Renal cortex interstitium (tissue), 15 donors: ENCODE measurements at places on chromosomes 2 and 18.
A peak's percentile ranks its signal among the peaks of the same experiment; 100 is the strongest.

DNA sequence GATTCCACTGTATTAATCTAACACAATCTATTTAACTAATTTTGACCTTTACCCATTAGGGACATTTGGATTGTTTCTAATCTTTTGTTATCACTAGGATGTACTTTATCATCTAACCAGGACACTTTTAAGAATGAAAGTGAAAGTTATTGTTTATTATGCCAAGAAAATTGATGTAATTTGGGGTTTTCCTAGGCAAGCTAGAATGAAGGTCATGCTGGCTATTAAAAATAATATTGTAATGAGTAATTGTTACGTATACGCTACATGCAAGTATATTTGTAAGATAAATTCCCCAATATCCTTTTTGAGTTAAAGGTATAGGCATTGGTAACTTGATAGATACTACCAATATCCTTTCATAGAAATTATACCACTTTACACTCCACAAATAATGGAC is 74.6 kb downstream of the COL5A2 start:
- no peak for DNase-seq

DNA sequence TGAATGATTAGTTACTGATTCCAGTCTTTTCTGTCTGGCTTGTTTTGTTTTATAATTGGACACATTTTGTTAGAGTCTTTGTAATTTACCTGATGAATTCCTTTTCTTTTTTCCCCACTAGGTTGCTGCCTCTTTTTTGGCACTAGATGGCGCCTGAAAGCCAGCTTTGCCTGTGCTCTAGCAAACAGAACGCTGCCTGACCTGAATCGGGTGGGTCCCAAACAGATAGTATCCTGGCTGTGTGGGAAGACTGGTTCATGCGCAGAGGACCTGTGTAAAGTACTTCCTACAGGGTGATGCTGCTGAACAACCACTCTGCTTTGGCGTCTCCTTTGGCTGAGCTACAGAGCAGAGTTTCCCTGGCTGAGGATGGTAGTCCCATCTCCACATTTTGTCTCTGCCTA is 288.2 kb downstream of the IKZF2 start:
- DNase-seq: no peak

GRCh38 chr2:241007880-241008710 is 9.7 kb downstream of the SNED1 start:
- DNase-seq: no peak

DNA sequence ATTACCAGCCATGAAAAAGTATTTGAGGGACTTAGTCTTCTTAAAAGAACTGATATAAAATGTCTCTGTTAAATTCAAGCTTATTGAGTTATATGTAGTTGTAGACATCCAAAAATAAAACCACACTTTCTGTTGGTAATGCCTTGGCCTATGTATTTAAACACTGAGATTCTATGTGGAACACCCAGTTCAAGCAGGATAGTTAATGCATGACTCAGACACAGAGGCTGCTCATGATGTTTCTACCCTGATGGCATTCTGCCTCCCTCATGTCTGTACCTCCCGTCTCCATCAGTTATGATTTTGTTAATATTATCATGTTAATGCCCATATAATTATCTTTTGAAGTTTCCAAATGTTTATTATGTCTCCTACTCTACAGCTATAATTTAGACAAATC is 164.5 kb downstream of the XIRP2 start:
- no peak for DNase-seq

- DNase-seq: no peak
These were observed 593.4 kb upstream of the LRATD1 start for GRCh38 chr2:14039134-14039533.

DNA sequence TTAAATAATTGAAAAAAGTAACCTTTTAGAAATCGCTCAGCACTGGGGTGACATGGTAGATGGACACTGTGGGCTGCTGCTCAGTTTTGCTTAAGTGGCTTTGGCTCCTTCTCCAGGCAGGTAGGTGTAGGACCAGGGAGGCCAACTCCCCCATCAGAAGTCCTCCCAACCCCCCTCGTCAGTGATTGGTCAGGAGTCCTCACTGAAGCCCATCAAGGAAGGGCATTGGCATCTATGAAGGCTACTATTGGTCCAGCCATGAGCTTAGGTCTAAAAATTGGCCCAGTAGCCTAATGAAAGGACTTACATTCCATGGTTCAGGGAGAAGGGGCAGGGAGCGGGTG is 34.7 kb downstream of the ST3GAL5 start:
- no peak for DNase-seq

DNA sequence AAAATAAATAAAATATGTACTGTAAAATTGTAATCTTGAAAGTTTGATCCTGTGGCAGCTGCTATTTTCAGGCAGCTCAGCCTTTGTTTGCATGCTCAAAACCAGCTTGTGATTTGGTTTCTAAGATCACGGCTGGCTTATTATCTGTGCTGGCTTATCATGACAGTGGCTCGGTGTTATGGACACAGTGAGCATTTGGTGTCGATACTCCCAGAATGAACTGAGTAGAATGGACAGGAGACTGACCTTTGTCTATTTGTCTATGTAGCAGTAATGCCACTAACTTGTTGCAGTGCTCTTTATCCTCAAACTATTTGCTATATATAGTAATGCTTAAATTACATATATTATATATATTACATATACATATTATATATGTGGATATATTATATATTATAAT is 58.8 kb downstream of the NEDD4L start:
- no peak for DNase-seq

GRCh38 chr18:41618147-41618546 is 336.9 kb upstream of the PIK3C3 start:
- no peak for DNase-seq

- no peak for DNase-seq
These were observed 26.6 kb upstream of the ITGA4 start for GRCh38 chr2:181430406-181431118.

DNA sequence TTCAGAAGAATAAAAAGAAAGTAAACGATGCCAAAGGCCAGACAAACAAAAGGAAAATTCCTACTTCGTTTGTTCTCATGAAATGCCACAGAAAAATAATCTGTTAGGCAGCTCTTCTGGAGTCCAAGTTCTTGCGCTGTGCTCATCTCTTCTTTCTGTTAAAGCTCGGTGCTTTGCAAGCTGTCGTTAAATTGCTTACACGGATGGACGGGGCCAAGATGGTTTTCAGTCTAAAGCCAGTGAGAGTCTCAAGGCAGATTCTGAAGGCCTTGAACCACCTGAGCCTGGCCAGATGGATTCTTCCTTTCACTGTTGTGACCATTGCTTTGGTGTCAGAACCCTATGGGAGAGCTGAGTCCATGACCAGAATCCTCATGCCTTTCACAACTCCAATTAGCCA is 97.6 kb upstream of the RMDN2 start:
- no peak for DNase-seq

DNA sequence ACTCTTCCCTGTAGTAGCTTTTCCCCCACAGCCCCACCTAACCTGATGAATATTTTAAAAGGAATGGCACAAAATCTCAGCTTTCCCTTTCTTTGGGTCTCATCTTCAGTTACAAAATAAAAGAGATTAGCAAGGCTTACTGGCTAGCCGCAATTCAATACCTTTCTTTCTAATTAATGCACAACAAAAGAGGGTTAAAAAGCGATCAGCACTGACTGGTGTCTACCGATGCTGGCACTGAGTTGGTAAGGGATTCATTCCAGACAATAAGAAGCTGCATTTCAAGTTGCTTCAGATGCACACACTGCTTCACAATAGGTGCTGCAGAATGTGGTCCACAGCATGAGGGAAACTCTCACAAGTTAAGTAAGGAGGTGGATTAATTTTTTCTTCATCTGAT is 41.9 kb downstream of the HDHD2 start:
- no peak for DNase-seq

DNA sequence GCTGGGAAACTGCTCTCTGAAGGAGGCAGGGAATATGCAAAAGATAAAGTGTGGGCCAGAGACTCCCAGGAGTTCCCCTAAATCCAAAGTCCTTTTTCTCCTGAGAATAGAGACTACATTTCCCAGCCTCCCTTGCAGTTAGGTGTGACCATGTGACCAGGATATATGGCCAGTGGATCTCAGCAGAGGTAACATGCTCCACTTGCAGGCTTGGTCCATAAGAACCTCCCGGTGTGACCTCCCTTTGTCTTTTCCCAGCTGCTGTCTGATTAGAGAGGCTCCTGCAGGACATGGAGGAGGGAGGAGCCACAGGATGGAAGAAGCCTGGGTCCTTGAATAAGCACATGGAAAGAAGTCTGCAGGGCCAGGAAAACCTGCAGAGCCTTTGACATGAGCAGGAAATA is 76.2 kb downstream of the TGFA start:
- DNase-seq: peak; percentile 37

- no peak for DNase-seq
These were observed 88.3 kb downstream of the SPP2 start for GRCh38 chr2:234138836-234139235.

DNA sequence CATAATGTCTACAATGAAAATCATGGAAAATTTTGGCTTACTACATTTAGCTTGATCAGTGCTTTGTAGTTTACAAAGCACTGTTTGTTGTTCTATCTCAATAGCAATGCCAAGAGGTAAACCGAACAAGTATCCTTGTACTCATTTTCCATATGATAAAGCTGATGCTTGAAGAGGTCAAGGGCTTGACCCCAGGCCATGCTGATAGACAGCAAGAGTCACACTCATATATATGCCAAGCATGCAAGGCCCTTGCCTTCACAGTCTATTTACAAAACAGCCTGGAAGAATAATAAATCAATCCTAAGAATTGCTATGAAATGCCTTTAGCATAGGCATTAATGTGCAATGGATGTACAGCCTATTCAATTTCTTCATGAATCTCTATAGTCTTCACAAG is 71.8 kb downstream of the SLC8A1 start:
- DNase-seq: no peak

- DNase-seq: no peak
These were observed 29.8 kb downstream of the TOGARAM2 start for GRCh38 chr2:29010946-29011345.

- DNase-seq: no peak
These were observed 20.2 kb downstream of the GATA6 start for GRCh38 chr18:22189449-22190166.

DNA sequence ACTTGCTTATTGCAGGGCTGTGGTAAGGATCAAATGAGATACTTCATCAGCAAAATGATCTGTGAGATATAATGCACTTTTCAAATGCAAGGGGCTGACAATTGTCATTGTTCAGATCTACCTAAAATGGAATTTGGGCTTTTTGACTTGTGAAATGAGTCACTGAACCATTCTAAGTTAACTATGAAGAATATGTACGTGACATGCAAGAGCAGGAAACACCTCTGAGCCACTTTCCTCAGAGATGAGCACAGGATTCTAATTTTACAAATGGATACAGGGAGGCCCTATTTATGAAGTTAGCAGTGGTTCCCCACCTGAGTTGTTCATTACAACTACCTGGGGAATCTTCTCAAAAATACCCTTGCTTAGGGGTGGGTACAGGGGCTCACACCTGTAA is 26.7 kb downstream of the CTLA4 start:
- no peak for DNase-seq

- no peak for DNase-seq
These were observed 288.3 kb downstream of the RDH14 start for GRCh38 chr2:18272148-18272494.

DNA sequence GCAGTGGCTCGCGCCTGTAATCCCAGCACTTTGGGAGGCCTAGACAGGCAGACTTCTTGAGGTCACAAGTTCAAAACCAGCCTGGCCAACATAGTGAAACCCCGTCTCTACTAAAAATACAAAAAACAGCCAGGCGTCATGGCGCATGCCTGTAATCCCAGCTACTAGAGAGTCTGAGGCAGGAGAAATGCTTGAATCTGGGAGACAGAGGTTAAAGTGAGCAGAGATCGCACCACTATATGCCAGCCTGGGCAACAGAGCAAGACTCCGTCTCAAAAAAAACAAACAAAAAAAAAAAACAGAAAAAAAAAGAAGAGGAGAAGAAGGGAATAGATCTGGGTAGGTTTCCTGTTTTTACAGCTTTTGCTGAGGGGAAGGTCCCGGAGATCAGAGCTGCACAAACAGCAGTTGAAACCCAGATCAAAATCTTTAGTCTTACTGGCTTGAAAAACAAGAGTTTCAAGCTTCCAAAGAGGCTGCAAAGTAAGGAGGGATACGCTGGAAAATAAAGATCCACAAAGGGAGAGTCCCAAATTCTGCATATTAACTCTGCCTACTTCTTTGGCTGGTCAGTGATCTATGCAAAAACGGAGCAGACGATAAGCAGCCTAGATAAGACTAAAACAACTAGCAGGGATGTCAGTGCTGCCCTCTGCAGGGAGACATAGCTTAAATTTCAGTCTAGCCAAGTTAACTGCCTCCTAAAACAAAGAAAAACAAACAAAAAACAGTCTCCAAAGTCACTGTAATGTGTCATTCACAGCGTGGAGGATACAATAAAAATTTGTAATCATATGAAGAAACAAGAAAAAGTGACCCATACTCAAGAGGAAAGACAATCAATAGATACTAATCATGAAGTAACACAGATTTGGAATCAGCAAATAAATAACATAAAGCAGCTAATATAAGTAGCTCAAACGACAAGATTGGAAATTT is 74.1 kb downstream of the TLK1 start:
- DNase-seq: peak; percentile 34

DNA sequence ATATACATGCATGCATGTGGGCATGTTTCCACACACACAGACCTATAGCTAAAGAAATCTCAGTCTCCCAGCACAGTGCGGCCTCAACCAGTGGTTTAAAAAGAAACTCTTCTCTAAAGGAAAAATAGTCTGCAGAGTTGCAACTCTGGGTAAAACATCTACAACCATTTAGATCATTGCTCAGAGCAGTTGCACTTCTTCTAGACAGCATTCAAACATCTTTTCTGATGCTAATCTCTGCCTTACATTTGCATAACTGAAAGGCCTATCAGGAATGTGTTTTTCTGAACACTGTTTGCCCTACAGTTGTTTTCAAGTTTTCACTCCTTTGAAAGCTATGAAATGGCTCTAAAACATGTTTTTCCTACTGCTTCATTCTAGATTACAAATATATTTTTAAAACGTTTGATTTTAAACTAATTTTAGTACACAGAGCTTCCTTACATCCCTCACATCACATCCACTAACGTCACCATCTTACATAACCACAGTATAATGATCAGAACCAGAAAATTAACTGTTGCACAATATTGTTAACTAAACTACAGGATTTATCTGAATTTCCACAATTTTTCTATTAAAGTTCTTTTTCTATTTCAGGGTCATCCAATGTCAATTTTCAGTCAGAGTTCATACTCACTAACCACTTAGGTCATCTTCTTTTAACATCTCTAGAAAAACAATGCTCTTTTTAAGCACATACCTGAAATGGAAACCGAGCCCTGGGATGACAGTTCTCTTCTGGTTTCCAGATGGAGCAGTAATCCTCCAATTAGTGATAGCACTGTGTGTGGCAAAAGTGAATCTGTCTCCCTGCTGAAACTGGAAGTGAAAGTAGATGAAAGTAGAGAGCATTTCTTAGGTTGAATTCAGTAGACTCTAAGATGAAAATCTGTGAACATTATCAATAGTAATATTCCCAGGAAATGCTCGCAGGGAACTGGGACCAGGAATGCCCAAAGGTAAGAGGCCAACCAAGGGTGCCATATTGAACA is 501.6 kb upstream of the GCFC2 start:
- no peak for DNase-seq
